Stimulated activated CD8-positive, alpha-beta memory T cell treated with anti-CD3 and anti-CD28 coated beads, Interleukin-15, amount 100 ng/mL, for 24 hours (primary cell): ENCODE measurements at places on chromosomes 2 and 18.

DNA sequence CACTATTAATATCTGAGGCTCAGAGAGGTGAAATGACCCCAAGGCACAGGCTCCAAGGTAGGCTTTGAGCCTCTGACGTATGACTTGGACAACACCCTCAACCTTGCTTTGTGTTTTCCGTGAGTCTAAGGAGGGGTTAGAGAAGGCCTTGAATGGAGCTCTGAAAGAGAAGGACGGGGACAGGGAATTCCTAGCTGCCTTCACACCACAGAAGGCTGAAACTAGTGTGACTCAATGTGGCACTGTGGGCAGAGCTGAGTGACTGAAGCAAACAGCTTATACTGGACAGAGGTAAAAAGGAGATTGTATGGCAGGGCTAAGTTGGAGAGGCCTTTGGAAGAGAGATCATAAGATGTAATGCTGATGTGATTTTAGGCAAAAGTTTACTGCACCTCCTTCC lies 3.5 kb upstream of the NCK2 start:
- DNase-seq = no peak

- no peak for DNase-seq
Observed at GRCh38 chr18:43819397-43819796, 542.1 kb upstream of the SYT4 start.

GRCh38 chr2:56008661-56009431 lies 85.3 kb upstream of the EFEMP1 start:
- DNase-seq = no peak

GRCh38 chr2:222752746-222753145 lies 81.3 kb downstream of the MOGAT1 start:
- DNase-seq = no peak

- no peak for DNase-seq
Observed at GRCh38 chr2:68730828-68731227, 3.8 kb upstream of the ARHGAP25 start.

DNA sequence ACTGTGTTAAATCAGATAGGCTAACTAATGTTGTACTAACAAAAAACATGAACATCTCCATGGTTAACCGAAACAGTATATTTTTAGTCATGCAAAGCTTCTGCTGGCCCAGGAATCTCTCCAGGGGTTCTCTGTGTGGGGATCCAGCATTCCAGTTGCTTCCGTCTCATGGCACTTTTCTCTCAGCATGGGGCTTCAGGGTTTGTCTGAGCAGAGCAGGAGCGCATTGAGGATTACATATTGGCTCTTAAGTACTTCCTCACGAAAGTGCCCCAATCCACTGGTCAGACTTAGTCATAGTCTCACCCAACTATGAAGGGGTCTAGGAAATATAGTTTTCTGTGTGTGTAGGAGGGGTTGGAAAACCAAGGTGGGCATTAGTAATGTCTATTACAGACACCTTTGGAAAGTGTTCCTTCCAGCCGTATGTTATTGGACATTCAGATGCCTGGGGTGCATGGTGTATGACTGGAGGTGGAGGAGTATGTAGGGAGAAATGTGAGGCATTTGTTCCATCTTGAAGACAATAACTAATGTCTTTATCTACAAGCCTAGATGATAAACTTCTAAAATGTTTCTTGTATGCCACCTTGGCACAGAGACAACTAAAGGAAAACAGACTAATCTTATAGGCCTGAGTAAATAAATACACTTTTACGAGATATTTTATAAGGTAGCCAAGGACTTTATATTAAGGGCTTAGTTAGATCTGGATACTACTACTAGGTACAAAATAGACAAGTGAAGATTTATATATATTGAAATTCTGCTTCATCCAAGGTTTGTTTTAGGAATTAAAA lies 123.8 kb upstream of the ZEB2 start:
- DNase-seq = no peak

DNA sequence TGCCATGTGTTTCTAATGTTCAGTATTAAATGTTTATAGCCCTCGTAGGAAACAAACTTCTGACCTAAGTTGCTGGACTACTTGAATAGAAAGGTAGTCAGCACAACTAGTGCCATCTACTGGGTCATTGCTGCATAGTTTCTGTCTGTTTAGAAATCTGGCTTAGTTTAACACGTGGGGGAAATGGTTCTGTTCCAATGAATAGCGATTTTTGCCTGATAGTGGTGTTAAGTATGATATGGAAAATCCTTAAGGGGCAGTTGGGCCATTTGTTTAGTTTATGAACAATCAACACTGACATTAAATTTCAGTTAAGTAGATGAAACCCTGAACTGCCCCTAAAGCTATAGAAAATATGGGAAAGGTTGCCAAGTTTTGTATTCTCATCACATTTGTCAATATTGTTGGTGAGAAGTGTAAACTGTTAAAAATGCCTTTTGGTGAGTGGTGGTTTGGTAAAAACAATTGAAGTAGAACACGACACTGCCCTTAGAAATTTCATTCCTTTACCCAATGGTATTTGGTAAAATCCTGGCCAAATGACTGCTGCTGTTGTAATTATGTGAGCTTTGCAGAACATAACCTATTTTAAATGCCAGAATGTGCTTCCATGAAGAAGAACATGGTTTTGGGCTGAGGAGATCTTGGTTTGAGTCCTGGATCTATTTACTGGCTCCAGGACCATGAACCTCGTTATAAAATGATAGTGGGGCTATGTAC lies 13.2 kb downstream of the NABP1 start:
- DNase-seq = no peak

DNA sequence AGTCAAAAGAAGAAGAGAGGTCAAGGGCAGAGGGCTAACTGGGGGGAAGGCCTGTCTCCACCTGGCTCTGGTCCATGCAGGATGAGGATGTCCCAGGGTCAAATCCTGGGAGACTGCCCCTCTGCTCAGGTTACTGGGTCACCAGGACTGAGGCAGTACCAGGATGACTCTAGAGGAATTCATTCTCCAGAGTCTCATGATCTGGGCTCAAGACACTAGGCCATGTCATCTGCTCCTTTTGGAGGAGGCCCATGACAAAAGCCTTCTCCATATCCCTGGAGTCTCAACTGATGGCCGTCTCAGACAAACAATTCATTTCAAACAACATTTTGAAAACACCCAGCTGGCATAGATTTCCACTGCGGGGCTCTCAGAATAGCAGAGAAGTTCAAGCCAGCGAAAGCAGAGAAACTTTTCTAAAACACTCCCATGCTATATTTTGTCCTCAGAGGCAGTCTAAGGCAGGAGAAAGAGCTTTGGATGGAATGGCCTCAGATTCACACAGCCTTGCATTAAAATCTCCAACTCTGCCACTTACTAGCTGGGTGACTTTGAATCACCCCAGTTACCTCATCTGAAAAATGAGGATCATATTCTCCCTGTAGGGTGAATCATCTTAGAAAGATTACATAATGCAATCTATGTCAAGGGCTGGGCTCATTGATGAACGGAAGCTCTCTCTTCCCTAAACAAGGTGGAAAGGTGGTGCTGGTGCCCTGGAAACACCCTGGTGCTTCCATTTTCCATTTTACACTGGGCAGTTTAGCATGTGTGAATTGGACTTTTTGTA lies 48.8 kb upstream of the LCLAT1 start:
- DNase-seq = no peak

GRCh38 chr2:107591561-107592279 lies 235.0 kb upstream of the RGPD4 start:
- DNase-seq = no peak

DNA sequence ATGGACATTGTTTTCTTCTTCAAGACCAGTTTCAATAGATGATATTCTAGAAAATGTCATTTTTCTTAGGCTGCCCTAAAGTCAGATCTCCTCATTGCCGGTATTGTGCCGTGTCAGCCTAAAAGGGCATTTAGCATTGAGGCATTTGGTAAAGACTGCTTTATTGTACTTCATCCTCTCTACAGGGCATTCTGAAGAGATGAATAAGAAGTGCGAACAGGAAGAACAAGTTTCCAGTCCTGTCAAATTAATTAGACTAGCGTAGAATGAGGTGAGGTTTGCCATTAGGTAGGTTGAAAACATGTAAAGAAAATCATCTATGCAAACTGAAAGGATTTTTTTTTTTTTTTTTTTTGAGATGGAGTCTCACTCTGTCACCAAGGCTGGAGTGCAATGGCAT lies 60.6 kb downstream of the ETAA1 start:
- no peak for DNase-seq

- no peak for DNase-seq
Observed at GRCh38 chr2:122481244-122481622, 725.8 kb downstream of the TSN start.

DNA sequence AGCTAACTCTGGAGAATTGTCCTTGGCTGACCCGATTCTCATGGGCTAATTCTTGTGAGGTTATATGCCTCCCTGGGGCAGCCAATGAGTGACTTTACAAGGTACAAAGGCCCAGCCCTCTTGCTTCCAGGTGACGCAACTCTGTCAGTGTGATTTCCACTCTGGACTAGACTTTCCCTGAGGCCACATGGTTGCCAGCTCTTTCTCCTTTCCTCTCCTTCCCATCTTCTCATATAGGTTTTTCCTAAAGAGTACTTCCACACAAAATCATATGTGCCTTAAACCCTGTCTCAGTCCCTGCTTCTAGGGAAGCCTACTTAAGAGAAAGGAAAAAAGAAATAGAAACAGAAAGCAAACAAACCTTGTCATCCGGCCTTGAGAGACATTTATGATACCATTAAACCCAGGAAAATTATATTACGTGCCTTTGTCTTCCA lies 226.2 kb upstream of the ZSWIM2 start:
- DNase-seq = no peak

DNA sequence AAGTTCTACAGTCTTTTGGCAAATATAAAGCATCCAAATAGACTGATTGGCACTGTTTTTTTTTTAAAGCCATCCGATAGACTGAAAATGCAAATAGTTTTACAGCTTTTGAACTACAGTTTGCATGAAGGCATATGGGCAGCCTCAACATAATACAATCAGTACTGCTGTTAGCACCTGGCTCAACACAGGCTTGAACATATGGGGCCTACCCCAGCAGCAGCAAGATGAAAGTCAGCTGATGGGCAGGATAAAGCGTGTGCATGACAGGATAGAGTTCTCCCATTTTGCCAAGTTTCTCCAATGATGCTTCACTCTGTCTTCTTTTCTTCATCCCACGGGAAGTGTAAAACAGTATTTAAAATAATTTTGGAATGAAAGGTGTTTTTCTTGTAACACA lies 1.3 kb upstream of the AKAIN1 start:
- no peak for DNase-seq

DNA sequence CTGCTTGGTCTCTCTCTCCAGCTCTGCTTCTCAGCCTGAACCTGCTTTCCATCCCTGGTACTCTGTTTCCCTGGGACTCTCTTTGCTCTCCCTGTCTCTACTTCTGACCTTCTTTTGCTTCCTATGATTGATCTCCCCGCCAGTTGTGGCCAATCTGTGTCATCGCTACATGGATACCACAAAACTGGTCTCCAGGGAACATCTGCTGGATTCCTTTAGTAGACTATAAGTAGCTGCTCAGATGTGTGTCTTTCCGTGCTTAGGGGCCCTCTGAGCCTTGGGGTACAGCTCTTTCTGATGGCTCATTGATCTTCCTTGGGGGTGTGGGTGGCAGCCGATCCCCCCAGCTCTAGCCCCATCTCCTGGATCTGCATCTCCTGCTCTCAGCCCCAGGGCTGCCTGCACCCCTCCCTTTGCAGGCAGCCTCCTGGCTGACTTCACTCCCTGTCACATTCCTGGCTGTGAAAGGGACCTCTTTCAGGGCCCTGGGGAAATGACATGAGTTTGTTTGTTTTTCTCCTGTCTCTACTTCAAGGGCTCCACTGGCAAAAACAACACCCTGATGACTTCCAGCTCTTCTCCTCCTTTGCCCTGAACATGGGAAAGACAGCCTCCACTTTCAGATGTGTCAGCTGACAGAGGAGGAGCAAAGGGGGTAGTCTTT lies 333.7 kb downstream of the CYP26B1 start:
- DNase-seq = no peak

DNA sequence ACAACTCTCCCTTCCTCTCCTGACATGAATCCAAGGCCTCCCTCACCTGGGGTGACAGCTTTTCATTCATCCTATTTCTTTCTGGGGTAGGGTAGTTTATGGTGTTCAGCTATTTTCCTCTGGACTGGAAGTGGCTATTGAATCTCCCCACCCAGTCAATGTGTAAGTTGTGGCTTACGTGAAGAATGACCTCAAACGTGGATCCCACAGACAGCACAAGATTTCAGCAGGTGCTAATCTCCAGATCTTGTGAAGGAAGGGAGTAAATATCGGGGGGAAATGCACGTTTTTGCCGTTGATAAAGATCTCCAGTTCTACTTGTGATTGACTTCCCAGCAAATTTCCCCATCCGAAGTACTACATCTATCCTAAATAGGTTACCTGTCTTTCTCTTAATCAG lies 71.4 kb upstream of the THOC1 start:
- DNase-seq = no peak

DNA sequence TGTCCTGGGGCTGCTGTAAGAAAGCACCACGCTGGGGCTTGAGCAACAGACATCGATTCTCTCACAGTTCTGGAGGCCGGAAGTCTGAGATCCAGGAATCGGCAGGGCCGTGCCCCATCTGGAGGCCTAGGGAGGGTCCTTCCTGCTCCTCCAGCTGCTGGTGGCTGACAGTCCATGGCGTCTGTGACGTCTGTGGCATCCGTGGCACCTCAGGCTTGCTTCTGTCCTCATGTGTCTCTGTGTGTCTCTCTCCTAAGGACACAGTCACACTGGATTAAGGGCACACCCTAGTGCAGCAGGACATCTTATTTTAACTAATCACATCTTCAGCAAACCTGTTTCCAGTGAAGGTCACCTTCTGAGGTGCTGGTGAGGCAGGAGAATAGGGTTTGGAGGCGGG lies 32.6 kb upstream of the KCNF1 start:
- no peak for DNase-seq

- DNase-seq = no peak
Observed at GRCh38 chr18:48825101-48825745, 125.5 kb downstream of the SMAD7 start.

- no peak for DNase-seq
Observed at GRCh38 chr2:176419591-176420071, 150.4 kb downstream of the MTX2 start.

- no peak for DNase-seq
Observed at GRCh38 chr2:240302933-240303595, 132.4 kb upstream of the GPC1 start.

DNA sequence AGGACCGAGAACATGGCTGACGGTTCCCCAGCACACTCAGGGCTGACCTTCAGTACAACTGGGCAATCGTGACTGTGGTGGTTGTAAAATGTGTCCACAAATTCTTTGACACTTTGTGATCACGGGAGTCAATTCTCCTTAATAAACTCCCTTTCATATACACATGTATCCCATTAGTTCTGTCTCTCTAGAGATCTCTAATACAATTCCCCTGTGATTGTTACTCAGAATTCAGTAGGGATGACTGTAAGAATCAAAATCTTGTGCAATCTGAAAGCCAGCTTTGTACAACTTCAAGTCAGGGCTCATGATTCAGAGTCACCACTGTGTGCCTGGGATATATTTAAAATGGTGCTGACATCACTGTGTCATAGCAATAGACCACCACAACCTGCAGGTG lies 89.5 kb upstream of the LMAN1 start:
- DNase-seq = no peak

GRCh38 chr2:112048887-112049286 lies 6.2 kb upstream of the TMEM87B start:
- no peak for DNase-seq

DNA sequence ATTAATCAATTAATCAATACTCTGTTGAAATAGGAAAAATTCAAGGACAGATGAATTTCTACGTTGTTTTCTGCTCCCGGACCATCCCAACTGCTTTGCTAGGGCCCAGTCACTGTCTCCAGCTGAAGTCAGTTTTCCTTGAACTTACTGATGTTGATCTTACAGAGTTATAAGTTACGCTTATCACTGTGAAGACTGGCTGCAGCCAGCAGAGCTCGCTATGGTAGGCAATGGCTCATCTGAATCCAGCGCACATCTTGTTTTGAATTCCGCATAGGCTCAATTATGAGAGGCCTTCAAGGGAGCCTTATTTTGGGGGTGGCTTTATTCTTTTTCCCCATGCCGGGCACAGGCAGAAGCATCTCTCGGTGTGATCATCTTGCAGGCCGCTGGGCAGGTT lies 2.7 kb downstream of the MC2R start:
- DNase-seq = no peak
